Activated naive CD8-positive, alpha-beta T cell treated with anti-CD3 and anti-CD28 coated beads for 36 hours (primary cell): ENCODE measurements at places on chromosomes 1 and 21.

- DNase-seq, result no peak
Observed at GRCh38 chr21:29481081-29481480, 182.4 kb downstream of the BACH1 start.

DNA sequence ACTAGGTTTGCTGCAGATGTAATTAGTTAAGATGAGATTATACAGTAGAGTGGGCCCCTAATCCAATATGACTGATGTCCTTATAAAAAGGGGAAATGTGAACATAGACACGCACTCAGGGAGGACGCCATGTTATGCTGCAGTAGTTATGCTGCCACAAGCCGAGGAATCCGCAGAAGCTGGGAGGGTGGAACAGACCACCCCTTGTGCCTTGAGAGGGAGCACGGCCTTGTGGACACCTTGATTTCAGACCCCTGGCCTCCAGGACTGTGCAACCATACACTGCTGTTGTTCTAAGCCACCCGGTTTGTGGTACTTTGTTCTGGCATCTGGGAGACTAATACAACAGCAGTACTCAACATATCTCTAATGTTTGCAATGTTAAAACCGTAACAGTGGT is 57.9 kb upstream of the HIVEP3 start:
- no peak for DNase-seq

DNA sequence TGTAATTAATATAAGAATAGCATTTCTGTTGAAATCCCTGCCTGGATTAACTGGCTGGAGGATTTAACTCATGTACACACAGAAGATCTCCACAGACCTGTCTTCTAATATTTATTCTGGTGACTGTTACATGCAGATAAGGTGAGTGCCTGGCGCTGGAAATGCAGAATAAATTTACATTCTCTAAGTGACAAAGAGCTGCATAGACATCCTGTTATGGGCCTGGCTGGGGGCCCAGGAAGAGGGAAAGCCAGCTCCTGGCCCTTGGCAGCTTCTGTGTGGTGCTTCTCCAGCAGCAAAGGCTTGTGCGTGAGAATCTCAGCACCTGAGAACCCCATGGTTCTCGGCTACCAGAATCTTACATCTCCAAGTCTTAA is 446.6 kb downstream of the PTPRU start:
- no peak for DNase-seq

- DNase-seq, result no peak
Observed at GRCh38 chr1:116003823-116004222, 27.5 kb downstream of the SLC22A15 start.

DNA sequence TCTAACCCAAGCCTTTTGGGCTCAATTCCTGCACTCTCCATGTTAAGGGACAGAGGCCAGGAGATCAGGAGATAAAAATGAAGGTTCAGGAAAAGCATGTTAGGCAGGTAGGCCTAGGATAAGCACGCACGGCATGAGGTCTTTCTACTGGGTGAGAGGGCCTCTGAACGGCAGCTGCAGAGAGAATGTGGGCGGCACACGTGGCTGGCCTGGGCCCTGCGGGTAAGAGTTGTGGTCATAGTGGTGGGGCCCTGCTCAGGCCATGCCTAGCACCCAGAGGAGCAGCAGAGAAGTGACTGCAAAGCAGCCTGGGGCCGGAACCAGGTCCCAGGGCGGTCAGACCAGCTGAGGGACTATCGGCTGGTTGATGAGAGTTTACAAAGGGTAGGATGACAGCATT is 7.5 kb upstream of the FOXO6 start:
- DNase-seq, result no peak

GRCh38 chr1:205792961-205793673 is 17.8 kb upstream of the RAB29 start:
- no peak for DNase-seq

DNA sequence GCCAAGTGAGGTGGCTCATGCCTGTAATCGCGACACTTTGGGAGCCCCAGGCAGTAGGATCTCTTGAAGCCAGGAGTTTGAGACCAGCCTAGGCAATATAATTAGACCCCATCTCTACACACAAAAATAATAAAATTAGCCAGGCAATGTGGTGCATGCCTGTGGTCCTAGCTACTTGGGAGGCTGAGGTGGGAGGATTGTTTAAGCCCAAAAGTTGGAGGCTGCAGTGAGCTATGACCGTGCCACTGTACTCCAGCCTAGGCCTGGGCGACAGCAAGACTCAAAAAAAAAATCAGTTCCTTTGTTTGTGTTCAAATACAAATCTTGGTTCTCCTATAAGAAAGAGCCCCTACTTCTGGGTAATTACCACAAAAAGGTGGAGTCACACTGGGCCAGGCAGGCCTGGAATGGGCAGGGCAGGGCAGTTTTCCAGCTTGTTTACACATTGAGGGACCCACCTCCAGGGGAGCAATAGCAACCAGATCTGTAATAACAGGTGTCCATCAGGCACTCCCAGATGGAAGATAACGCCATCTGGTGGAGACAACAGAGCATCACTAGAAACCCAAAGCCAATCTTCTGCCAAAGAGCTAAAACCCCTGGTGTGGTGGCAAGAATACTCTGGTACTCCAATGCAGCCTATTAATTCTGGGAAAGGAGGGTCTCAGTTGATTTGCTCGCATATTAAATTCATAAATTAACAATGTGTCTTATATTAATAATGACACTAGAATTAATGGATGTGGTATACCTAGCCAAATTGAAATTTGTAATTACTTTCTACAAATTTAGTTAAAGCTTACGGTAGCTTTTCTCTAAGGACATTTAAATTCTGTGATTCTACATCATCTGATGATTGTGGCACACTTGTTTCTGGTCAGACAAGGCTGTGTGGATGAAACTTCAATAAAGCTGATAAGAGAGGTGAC is 13.2 kb downstream of the PPP1R15B start:
- DNase-seq, result peak; percentile 52

- no peak for DNase-seq
Observed at GRCh38 chr21:42518215-42518614, 4.6 kb downstream of the SLC37A1 start.

DNA sequence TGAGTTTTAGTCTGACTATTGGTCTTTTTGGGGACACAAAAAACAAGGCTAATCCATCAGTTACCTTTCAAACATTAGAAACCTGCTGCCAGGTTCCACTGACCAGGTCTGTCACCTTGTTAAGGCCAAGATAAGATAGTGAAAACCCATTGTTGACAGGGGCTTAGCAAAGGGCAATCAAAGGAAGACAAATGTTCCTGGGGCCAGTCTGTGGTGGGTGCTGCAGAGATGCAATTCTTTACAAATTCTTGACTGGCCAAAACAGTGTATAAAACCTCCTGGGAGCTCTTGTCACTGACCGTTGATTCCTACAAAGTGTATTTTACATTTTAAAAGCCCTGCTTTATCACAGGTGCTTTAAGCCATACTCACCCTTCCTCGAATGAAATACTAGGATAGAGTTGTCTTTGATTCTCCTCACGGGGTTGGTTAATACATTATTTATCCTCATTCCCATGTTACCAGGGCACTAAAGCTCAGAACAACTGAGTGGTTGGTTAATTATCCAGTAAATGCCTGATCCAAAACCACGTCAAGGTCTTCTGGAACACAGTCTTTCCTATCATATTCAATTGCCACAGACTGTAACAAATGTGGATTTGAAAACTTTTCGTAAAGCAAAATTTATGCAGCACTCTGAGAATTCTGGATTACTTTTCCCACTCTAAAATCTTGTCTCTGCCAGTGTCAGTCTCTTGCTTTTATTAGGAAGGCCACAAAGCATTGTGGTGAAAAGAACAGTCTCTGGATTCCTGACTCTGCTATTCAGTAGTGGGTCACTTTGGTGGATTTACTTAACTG is 77.2 kb downstream of the NRIP1 start:
- no peak for DNase-seq

DNA sequence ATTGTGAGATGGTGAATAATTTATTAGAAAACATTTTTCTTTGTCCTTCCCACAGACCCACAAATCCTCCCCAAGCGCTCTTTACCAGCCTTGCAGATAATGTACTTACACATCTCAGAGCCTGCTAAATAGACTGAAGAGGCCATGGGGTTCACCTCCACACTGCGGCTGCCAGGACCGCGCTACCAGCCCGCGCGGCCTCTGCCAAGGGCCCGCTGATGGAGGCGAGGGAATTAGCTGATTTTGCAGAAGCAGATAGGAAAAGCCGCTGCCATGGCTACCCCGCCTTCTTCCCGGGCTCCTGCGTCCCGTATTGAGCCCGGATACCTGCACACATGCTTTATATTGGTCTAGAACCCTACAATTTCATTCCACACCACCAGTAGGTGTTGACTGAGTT is 248.0 kb upstream of the FOXD3 start:
- no peak for DNase-seq

DNA sequence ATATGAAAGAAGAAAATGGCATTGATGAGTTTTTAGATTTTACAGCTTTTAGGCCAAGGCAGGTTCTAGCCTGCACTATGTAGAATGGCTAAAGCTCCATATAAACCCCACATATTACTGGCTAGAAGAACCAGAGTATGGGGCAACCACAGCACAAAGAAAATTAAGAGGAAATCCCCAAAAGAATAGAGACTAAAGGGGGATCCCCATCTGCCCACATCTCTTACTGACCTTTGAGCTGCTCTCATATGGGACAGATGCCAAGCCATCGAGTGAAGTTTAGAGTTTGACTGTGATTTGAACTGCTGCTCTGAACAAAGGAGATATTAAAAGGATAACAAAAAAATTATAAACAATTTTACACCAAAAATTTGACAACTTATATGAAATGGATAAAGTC is 102.2 kb upstream of the HAO2 start:
- DNase-seq, result peak; percentile 7

DNA sequence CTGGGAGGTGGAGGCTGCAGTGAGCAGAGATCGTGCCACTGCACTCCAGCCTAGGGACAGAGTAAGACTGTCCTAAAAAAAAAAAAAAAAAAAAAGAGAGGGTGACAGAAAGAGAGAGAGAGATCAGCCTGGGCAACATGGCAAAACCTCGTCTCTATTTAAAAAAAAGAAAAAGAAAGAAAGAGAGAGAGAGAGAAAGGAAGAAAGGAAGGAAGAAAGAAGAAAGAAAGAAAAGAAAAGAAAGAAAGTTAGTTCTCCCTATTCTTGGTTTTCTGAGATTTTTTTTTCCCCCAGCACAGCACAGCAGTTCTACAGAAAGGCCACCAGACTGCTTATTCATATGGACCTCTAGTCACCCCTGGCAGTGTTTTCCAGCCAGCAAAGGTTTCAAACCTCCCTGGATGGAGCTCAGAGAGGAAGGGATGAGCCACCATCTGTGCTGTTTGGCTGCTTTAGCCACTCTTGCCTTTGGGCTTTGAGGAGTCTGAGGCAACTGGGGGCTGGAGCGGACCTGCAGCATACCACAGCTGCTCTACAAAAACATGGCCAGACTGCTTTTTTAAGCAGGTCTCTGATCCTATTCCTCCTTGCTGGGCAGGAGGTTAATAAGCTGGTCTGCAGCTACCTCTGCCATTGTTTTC is 10.6 kb downstream of the S100A6 start:
- no peak for DNase-seq

- DNase-seq, result no peak
Observed at GRCh38 chr1:216626394-216627067, 96.7 kb downstream of the ESRRG start.

DNA sequence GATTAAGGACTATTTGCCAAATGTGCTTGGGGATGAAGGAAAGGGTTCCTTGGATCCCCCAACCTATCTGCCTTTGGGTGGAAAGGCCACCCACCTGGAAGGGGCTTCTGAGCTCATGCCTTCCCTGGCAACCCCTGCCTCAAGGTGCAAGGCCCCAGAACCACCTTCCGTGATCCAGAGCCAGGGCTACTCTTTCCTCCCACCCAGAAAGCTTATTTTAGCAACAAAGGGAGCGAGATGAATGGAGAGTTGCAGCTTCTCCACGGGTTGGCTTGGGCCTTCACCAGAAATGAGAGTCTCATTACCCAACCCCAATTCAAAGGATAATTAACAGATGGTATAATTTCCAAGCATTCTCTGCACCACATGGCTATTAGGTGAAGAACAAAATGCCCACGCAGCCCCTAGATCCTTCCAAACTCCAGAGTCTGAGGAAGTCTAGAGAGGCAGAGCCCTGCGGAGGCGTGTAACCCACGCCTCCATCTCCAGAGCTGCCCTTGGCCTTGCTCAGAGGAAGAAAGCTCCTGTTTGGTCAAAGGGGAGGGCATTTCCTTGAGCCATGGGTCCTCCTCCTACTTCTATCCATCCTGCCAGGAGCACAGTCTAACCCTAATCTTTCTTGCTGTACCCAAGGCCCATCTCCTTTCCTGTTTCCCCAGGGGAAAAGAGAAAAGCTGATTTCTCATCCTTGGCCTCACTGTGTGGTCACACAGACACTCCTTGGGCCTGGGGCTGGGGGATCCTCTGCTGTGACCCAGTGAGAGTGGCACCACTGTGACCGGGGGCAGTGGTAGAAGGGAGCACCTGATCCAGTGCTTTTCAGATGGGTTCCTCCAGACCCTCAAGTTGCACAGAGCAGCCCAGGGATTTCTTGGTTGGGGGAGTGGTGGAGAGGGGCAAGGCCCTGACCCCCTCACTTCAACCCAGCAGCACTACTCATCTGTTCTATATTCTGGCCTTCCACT is 1.7 kb upstream of the CELSR2 start:
- no peak for DNase-seq

GRCh38 chr1:2808386-2808705 is 6.9 kb upstream of the TTC34 start:
- no peak for DNase-seq

DNA sequence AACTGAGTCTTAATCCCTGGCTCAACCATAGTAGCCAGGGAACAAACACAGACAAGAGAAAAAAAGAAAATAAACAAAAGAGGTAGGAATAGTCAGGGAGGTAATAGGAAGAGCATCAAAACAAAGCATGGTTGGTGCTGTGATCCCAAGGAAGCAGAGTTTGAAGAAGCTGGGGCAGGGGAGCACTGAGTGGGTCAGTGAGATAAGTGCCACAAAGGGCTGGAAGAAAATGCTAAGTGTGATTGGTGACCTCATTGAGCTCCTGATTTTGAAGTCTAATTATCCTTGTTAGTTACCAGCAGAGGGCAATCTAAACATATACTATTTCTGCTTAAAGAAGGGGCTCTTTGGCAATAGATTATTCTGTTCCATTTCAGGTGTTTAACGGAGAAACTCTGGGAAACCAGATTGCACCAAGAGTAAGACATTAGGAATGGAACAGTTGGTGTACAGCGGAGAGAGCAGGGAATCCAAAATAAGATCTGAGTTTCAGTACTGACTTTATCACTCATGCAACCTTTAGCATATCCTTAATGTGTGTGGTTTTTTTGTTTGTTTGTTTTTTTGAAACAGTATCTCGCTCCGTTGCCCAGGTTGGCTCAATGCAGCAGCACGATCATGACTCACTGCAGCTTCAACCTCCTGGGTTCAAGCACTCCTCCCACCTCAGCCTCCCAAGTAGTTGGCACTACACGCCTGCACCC is 30.7 kb upstream of the KIAA1614 start:
- DNase-seq, result no peak

GRCh38 chr21:43778469-43779335 is 2.6 kb upstream of the CSTB start:
- DNase-seq, result no peak

DNA sequence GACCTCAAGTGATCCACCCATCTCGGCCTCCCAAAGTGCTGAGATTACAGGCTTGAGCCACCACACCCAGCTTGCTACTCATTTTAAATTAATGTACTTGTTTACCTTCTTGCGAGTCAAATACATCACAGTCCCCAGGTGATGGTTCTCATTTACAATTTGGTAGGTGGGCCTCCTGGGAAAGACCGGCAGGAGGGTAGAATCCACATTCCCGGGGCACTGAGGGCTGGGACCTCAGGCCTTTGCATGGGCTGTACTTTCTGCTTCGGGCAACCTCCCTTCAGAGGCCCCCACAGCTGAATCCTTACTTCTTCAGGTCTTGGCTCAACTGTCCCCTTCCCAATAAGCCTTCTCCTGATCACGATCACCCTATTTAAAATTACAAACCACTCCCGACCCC is 165.5 kb downstream of the KAZN start:
- no peak for DNase-seq

- no peak for DNase-seq
Observed at GRCh38 chr1:87805666-87806378, 477.1 kb downstream of the LMO4 start.
